ENCODE measurements at places on chromosomes 5 and 9. TPM values are rescaled to one million over a fixed set of nuclear protein-coding genes. Genes with fewer than 3 reads are reported as not detected.
A peak's percentile ranks its signal among the peaks of the same experiment; 100 is the strongest.

DNA sequence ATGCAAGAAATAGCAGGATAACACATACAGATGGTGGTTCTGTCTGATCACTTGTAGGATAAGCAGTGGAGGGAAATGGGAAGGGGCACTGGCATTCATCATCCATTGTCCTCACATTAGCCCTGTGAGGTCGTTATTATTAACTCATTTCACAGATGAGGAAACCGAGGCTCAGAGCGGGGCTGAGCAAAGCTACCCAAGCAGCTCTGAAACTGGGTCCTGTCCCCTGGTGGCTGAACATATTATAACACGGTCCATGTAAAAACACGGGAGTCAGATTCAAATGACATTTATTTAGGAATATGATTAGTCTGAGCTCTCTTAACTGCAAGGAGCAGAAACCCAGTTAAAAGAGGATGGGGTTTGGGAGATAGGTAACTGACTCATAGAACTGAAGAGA, 43.1 kb downstream of the HRH2 start:
- H3K4me3 ChIP-seq: no peak overlapping the region
- no peaks in the 10 kb centered on the region for H3K4me1 ChIP-seq
- DNase-seq: no peak
- no peaks in the 10 kb centered on the region for H3K27me3 ChIP-seq
- H3K27ac ChIP-seq: no peak overlapping the region
- H3K36me3 ChIP-seq: no peaks in the 10 kb centered on the region

GRCh38 chr5:6545770-6546690, 86.8 kb downstream of the NSUN2 start:
- no peaks in the 10 kb centered on the region for H3K36me3 ChIP-seq
- no peaks in the 10 kb centered on the region for H3K27me3 ChIP-seq
- H3K4me3 ChIP-seq: no peak overlapping the region
- H3K27ac ChIP-seq: peak overlapping the region; percentile 10
- DNase-seq: peak; percentile 36

DNA sequence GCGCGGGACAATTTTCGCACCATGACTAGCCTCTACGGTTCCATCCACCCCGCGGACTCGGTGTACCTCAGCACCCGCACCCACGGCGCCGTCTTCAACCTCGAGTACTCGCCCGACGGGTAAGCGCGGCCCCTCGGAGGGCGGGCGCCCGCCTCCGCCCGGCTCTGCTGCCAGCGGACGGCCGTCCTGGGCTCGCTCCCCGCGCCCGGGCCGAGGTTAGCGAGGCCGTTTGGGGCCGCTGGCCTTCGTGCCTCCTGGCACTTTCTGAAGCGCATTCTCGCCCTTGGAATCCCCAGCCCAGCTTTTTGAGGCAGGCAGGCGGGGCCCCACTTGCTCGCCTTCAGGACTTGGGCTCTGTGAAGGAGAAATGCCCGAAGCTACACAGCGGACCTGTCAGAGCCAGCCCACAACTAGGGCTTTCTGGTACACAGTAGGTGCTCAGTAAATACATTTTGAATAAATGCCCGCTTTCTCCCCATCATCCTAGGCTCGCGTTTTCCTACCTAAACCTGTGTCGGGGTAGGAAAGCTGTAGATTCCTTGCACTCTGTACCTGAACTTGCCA, 772 bp downstream of the DCAF10 start:
- H3K4me1 ChIP-seq: no peaks in the 10 kb centered on the region

GRCh38 chr5:130526708-130527107, 622.4 kb downstream of the CHSY3 start:
- H3K4me1 ChIP-seq: no peaks in the 10 kb centered on the region
- no peak overlapping the region for H3K4me3 ChIP-seq
- H3K27me3 ChIP-seq: no peaks in the 10 kb centered on the region
- H3K36me3 ChIP-seq: no peaks in the 10 kb centered on the region
- DNase-seq: no peak
- H3K27ac ChIP-seq: no peak overlapping the region

Gene SLC45A2
- 0.82 TPM for total RNA-seq

- no peaks in the 10 kb centered on the region for H3K27me3 ChIP-seq
- no peaks in the 10 kb centered on the region for H3K4me1 ChIP-seq
- peaks cover 21% of the 10 kb centered on the region for H3K36me3 ChIP-seq
Measured at GRCh38 chr5:765948-766631, 18.4 kb downstream of the ZDHHC11B start.

Gene C9orf50
- total RNA-seq: not detected

All from right atrium auricular region (tissue), 2 donors.